ENCODE measurements at places on chromosomes 2 and 18.

DNA sequence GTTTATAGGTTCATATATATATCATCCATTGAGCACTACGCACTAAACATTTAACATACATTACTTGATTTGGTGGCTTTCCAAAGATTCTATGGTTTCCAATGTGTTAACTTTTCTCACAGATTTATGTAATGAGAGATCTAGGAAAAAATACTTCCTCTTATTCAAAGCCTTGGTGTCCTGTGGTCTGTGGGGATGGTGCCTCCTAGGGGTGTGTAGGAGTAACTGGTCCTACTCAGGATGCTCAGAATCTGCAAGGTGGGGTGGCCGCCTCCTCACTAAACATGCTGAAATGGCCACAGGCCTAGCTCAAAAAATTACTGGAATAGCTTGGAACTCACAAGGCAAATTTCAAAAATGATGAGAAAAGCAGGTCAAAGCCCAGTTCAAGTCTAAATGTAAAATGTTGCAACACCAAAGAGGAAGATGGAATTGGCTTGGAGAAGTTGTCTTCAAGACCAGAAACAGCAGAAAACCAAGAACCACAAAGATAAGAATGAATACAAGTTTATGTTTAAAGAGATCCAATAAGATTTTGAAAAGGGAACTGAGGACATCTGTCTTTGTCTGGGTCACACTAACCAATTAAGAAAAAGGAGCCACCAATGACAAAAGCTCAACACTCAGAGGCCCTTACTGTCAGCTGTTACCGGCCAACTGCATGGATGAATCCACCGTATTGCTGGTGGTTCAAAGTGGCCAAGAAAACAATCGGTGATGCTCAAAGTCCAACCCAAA is 11.5 kb downstream of the GPR55 start:
- no peak overlapping the region for H3K4me3 ChIP-seq
- peaks cover 1% of the 10 kb centered on the region for H3K27me3 ChIP-seq
- no peak overlapping the region for H3K27ac ChIP-seq
- DNase-seq, result no peak
- no peaks in the 10 kb centered on the region for H3K36me3 ChIP-seq
- H3K4me1 ChIP-seq, result peaks cover 7% of the 10 kb centered on the region

- H3K36me3 ChIP-seq, result no peaks in the 10 kb centered on the region
- H3K27me3 ChIP-seq, result no peaks in the 10 kb centered on the region
- DNase-seq, result no peak
- peaks cover 5% of the 10 kb centered on the region for H3K4me1 ChIP-seq
- H3K27ac ChIP-seq, result no peak overlapping the region
These were observed 297.3 kb upstream of the MEIS1 start for GRCh38 chr2:66137606-66138130.

DNA sequence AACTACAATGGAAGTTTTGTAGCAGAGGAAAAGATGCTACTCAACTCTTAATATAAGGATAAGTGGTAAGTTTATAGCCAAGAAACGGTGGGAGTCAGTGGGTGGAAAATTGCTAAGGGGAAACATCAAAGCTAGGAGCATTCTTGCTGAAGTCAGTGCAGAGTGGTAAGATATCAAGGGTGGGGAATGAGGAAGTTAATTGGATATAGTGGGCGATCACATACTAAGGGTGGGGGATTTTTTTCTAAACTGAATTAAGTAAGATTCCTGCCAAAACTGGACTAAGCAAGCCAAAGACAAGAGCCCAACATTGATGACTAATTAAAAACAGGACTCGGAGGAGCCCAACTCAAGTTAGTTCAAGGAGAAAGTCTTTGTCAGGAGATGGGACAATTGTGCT is 525.4 kb downstream of the CCDC85A start:
- peaks cover 2% of the 10 kb centered on the region for H3K4me1 ChIP-seq
- H3K36me3 ChIP-seq, result no peaks in the 10 kb centered on the region
- H3K4me3 ChIP-seq, result no peak overlapping the region
- DNase-seq, result no peak
- H3K27ac ChIP-seq, result no peak overlapping the region

GRCh38 chr2:42457011-42457410 is 36.8 kb downstream of the KCNG3 start:
- no peaks in the 10 kb centered on the region for H3K36me3 ChIP-seq
- no peak overlapping the region for H3K27ac ChIP-seq
- H3K4me3 ChIP-seq, result no peak overlapping the region
- DNase-seq, result peak; percentile 15
- H3K27me3 ChIP-seq, result no peaks in the 10 kb centered on the region

GRCh38 chr18:80168346-80168745 is 59.3 kb downstream of the ADNP2 start:
- H3K4me1 ChIP-seq, result no peaks in the 10 kb centered on the region
- H3K27ac ChIP-seq, result no peak overlapping the region
- DNase-seq, result no peak
- no peak overlapping the region for H3K4me3 ChIP-seq

DNA sequence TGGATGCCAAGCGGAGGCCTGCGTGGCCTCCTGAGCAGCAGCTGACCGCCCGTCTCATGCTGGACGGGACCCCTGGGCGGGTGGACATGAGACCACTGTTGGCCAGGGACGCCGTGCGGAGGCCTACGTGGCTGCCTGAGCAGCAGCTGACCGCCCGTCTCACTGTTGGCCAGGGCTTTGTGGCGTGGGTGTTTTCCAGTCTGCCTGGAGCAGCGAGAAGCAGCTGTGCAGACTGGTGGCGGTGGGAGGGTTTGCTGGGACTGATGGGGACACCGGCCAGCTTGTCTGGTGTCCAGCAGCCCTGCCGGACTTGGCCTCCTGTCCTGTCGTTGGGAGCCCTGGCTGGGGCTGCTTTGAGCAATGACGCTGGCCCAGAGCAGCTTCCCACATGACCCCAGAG is 5.8 kb upstream of the D2HGDH start:
- H3K27me3 ChIP-seq, result peaks cover 9% of the 10 kb centered on the region
- no peak overlapping the region for H3K4me3 ChIP-seq
- no peak for DNase-seq
- H3K36me3 ChIP-seq, result peaks cover 4% of the 10 kb centered on the region
- no peak overlapping the region for H3K27ac ChIP-seq

DNA sequence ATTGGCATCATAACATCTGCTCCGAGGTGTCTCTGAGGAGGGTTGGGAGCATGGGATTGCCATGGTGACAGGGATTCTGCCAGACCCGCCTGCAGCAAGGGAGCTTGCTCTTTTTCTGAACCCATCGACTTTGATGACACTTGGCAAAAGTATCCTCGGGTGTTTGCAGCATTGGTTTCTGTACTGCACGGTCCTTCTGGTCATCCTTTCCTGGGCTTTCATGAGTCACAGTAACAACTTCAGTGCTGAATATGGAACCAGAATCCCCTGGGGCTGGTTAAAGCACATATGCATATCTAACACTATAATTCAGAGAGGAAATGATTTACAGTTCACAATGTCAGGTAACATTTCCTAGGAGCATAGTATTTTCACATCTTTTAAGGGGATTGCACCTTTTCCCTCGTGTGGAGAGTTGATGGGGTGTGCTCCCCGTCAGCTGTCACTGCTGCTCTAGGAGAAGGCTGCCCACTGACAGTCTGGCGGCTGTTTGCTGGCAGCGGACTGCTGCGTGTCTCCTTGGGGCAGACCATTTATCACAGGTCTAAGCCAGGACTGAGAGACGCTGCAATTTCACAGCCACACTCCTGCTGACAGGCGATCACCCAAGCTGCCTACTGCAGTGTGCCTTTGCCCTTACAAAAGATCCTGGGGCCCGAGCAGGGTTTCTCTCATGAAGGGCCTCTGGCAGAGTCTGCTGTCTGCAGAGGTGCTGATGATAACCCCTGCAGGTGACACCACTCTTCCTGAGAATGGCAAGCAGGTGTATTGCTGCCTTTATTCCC is 425.3 kb downstream of the THSD7B start:
- H3K27me3 ChIP-seq, result no peaks in the 10 kb centered on the region
- H3K27ac ChIP-seq, result no peak overlapping the region
- no peaks in the 10 kb centered on the region for H3K36me3 ChIP-seq
- peaks cover 6% of the 10 kb centered on the region for H3K4me1 ChIP-seq
- H3K4me3 ChIP-seq, result no peak overlapping the region

DNA sequence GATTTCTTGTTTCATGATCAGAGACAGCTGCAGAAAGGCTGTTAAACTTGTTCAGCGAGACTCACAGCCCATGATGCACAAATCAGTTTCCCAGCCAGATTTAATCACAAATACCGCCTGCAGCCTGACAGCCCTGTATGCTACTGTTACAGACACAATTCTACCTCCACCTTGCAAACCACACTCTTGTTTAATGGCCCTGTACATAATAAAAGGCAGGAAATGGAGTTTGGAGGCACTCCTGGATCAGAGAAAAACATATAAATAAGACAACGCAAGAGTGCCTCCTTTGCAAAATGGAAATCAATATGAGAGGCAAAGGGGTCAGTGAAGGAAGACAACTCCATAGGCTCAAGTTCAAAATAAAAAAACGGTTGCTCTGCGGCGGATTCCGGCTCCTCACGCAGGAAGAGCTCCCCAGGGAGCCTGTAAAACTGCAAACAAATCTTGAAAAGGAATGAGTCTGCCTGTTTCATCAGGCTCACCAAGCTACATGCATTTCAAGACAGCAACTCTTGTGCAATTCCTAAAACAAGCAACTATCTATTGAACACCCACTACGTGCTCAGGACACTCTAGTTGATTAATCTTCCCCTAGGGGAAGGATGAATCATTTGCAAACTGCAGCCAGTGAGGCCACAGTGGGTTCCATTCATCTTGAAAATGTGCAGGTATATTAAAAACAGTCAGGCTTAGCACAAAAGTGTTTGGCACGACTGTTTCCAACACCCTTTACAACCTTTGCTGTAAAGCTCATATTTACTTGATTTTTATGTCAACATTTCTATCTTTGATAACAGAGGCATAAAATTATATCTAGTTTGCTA is 37.5 kb downstream of the TBC1D8 start:
- peaks cover 3% of the 10 kb centered on the region for H3K27me3 ChIP-seq
- H3K4me3 ChIP-seq, result no peak overlapping the region
- H3K36me3 ChIP-seq, result no peaks in the 10 kb centered on the region
- H3K27ac ChIP-seq, result no peak overlapping the region

- H3K27me3 ChIP-seq, result peaks cover 2% of the 10 kb centered on the region
- H3K36me3 ChIP-seq, result peaks cover 5% of the 10 kb centered on the region
- DNase-seq, result no peak
- no peak overlapping the region for H3K4me3 ChIP-seq
These were observed 42.4 kb upstream of the TACR1 start for GRCh38 chr2:75241696-75242095.

- peaks cover 14% of the 10 kb centered on the region for H3K4me1 ChIP-seq
- H3K27ac ChIP-seq, result no peak overlapping the region
These were observed 202.8 kb downstream of the DNER start for GRCh38 chr2:229511524-229511923.

- no peaks in the 10 kb centered on the region for H3K36me3 ChIP-seq
- no peaks in the 10 kb centered on the region for H3K4me1 ChIP-seq
- DNase-seq, result no peak
- H3K4me3 ChIP-seq, result no peak overlapping the region
- no peak overlapping the region for H3K27ac ChIP-seq
These were observed 405.7 kb downstream of the FBXO15 start for GRCh38 chr18:73741946-73742345.

- peaks cover 2% of the 10 kb centered on the region for H3K4me1 ChIP-seq
- no peak for DNase-seq
- no peak overlapping the region for H3K4me3 ChIP-seq
- no peaks in the 10 kb centered on the region for H3K36me3 ChIP-seq
- no peaks in the 10 kb centered on the region for H3K27me3 ChIP-seq
- H3K27ac ChIP-seq, result no peak overlapping the region
These were observed 22.5 kb upstream of the RAB27B start for GRCh38 chr18:54805571-54806334.

DNA sequence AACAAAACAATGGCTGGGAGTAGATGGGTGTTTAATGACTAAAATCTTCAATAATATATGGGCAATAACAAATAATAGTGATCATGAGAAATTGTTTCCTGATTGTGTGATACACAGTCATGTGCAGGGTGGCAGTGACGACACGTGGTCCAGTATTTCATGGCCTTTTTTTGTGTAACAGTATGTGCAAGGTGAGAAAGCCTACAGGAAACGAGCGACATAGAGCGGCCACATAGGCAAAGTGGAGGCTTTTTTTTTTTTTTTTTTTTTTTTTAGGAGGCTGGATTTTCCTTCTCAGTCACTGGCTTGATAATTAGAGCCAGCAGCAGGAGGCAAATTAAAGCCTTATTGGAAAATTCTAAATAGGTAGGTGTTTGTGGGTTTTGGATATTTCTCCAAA is 123.7 kb downstream of the MYO3B start:
- H3K27me3 ChIP-seq, result no peaks in the 10 kb centered on the region
- no peak overlapping the region for H3K4me3 ChIP-seq
- H3K4me1 ChIP-seq, result peaks cover 4% of the 10 kb centered on the region
- no peak overlapping the region for H3K27ac ChIP-seq
- no peaks in the 10 kb centered on the region for H3K36me3 ChIP-seq
- no peak for DNase-seq

GRCh38 chr2:150640039-150640438 is 152.6 kb upstream of the RND3 start:
- no peak overlapping the region for H3K27ac ChIP-seq
- H3K4me1 ChIP-seq, result peaks cover 8% of the 10 kb centered on the region
- no peaks in the 10 kb centered on the region for H3K27me3 ChIP-seq
- no peak for DNase-seq

DNA sequence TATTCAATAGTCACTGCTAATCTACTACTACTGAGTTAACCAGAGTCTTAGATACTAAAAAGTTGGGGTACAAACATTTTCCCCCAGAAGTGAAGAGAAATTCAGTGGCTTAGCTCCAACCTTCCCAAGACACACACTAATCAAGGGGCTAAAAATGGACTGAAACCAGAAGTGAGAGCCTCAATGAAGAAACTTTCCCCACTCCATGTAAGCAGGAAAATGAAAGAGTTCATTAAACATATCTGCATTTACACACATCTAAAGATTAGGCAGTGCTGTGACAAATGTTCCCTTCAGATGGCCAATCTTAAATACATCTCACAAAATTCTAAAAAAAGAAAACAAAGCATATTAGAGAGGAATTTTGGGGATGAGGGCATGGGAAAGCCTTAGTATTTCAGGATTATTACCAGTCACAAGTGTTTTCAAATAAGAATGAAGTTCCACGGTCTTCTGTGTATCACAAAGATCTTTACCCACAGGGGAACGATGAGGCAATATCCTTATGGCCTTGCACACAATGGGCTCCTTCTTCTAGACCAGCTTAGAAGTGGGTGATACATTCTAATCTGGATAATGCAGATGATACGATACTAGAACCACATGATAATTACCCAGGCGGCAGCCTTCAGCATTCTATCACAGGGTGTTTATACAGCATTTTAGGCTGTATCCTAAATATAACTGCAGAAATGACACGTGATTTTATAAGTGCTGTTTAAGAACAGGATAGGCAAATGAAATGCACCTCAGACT is 17.1 kb downstream of the ANKRD44 start:
- no peak overlapping the region for H3K4me3 ChIP-seq
- H3K27ac ChIP-seq, result no peak overlapping the region
- no peak for DNase-seq
- H3K27me3 ChIP-seq, result no peaks in the 10 kb centered on the region
- no peaks in the 10 kb centered on the region for H3K4me1 ChIP-seq

GRCh38 chr18:25229081-25229480 is 122.9 kb downstream of the ZNF521 start:
- peaks cover 9% of the 10 kb centered on the region for H3K27me3 ChIP-seq
- H3K27ac ChIP-seq, result peak overlapping the region; percentile 96
- DNase-seq, result peak; percentile 60

- no peak overlapping the region for H3K4me3 ChIP-seq
- peak overlapping the region; percentile 16 for H3K27ac ChIP-seq
- H3K36me3 ChIP-seq, result no peaks in the 10 kb centered on the region
- H3K27me3 ChIP-seq, result peaks cover 3% of the 10 kb centered on the region
- H3K4me1 ChIP-seq, result peaks cover 6% of the 10 kb centered on the region
- DNase-seq, result no peak
These were observed 138.0 kb downstream of the AKAIN1 start for GRCh38 chr18:5058768-5059695.

GRCh38 chr2:3461801-3462492 is 57.4 kb downstream of the ADI1 start:
- H3K4me3 ChIP-seq, result no peak overlapping the region
- DNase-seq, result peak; percentile 43
- H3K27ac ChIP-seq, result no peak overlapping the region
- H3K36me3 ChIP-seq, result peaks cover 22% of the 10 kb centered on the region

Data from endothelial cell (in vitro differentiated cells).